ENCODE measurements at places on chromosomes 7 and 10.

- no peak for DNase-seq
Observed at GRCh38 chr7:66583490-66584110, 45.1 kb upstream of the KCTD7 start.

DNA sequence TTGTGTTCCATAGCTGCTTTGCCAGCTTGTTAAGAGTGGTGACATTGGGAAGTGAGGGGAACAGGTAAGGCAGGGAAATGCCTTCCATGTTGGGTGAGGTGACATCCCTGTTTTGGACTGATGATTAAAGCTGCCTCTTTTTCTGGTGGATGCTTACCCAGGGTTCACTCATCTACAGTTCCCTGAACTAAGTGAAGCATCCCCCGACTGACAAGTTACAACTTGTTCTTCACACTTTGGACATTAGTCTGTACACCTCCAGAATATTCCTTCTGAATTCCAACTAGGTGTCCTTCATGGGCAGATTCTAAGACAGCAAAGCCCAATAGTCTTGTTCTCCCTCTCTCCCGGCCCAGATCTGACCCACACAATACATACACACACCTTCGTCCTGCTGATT, 63.4 kb downstream of the HDAC9 start:
- DNase-seq = no peak

- DNase-seq = no peak
Observed at GRCh38 chr7:44078521-44078920, 3.8 kb downstream of the POLM start.

- no peak for DNase-seq
Observed at GRCh38 chr10:8044908-8045725, 9.4 kb upstream of the GATA3 start.

- DNase-seq = no peak
Observed at GRCh38 chr7:136617176-136617575, 251.3 kb upstream of the CHRM2 start.

DNA sequence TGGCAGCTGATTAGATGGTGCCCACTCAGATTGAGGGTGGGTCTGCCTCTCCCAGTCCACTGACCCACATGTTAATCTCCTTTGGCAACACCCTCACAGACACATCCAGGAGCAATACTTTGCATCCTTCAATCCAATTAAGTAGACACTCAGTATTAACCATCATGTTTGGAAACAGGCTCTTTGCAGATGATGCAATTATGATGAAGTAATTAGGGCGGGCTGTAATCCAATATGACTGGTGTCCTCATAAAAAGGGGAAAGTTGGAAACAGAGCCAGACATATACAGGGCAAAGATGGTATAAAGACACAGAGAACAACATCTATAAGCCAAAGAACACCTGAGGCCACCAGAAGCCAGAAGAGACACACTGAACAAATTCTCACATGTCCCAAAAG, 658.6 kb downstream of the CCSER2 start:
- no peak for DNase-seq

DNA sequence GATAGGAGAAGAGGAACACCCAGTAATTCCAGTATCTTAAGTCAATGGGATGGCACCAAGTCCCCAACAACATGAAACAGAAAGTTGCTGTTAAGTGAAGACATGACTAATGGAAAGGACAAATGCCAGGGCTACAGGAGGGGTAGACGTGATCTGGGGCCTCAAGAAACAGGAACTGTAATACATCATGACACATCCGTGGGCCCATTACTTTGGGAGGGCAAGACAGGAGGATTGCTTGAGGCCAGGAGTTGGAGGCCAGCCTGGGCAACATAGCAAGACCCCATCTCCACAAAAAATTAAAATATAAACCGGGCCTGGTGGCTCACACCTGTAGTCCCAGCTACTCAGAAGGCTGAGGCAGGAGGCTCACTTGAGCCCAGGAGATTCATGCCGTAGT, 408.6 kb upstream of the PRKCQ start:
- no peak for DNase-seq

GRCh38 chr10:70775679-70776454, 9.3 kb downstream of the TBATA start:
- no peak for DNase-seq

- no peak for DNase-seq
Observed at GRCh38 chr7:106887421-106887820, 22.3 kb downstream of the PIK3CG start.

DNA sequence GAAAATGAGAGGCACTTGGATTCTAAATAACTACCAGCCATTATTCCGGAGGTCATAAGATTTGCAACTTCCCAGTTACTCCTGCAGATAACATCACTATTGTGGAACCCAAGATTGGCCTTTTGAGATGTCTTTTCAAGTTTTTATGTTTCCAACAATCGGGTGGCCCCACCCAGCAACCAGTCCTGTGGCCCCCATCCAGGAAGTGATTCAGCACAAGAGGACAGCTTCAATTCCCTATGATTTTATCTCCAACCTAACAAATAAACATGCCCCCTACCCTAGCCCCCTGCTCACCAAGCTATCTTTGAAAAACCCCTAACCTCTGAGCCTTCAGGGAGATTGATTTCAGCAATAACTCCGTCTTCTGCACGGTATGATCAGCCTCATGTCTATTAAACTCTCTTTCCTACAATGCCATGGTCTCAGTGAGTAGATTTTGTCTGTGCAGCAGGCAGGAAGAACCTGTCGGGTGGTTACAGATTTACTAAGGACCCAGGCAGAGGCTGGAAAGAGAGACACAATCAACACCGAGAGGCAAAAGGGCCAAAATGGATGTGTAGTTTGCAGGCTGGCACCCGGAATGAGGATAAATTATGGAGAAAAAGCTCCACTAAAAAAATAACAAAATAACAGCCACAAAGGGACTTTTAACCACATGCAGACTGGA, 83.9 kb upstream of the UNC5B start:
- no peak for DNase-seq

All from stimulated activated CD4-positive, alpha-beta T cell treated with anti-CD3 and anti-CD28 coated beads, Interleukin-2, amount 100 ng/mL, for 24 hours (primary cell).